Stimulated activated CD4-positive, alpha-beta T cell treated with anti-CD3 and anti-CD28 coated beads, Interleukin-12 subunit alpha, Interleukin-12 subunit beta, amount 100 ng/mL, for 24 hours (primary cell): ENCODE measurements at places on chromosomes 6 and 20.

DNA sequence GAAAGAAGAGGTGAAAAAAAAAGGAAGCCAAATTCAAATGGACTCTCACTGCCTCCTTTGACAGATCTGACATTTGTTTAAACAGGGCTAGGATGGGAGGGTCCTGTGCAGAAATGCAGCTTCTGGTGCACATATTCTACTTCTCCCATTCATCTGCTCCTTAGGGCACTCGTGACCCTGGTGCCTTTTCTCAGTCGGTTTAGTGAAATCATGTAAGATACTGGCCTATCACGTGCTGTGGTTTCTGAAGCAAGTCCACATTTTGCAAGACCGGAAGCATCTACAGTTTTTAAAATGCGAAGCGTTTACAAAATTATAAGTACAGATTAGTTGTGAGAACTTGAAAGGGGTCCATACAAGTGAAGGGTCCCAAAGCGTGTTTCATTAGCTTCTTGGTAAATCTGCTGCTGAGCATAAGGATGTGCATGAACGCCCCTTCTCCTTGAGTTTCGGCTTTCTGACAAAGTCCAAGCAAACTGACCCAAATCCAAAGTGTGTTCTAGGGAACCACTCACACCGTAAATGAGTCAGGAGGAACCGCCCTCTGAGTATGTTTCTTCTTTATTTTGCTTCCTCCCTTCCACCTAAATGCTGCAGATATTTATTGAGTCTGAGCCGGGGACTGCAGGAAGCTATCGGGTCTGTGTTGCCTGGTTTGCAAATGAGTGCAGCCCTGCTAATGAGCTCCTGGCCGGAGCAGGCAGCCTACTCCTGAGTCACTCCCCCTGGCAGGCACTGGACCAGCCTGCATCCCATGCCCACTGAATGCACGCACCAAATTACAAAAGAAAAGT lies 323.8 kb upstream of the JARID2 start:
- no peak for DNase-seq

- no peak for DNase-seq
Measured at GRCh38 chr6:137112067-137112355, 61.4 kb downstream of the IL22RA2 start.

GRCh38 chr6:163955096-163955495 lies 540.6 kb downstream of the QKI start:
- no peak for DNase-seq

GRCh38 chr6:21187485-21187884 lies 406.1 kb upstream of the SOX4 start:
- DNase-seq, result no peak

GRCh38 chr20:15756002-15756753 lies 817.1 kb downstream of the KIF16B start:
- no peak for DNase-seq

- no peak for DNase-seq
Measured at GRCh38 chr6:48614326-48614725, 503.3 kb upstream of the PTCHD4 start.

DNA sequence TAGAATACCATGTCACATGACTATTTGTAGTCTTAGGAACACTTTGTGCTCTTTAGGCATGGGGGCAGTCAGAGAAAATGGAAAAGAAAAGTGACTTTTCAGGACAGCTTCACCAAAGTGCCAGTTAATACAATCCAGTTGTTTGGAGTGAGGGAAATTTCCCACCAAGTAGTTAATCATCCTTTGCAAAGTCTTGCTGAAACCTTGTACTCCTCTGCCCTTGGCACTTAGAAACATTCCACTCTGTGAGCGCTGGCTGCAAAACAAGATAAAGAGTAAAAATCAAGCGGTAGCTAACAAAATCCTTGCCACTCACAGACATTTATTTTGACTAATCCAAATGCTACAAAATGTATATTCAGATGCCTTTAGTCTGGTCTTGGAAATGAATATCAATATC lies 229.2 kb upstream of the HSF2 start:
- DNase-seq, result no peak

- no peak for DNase-seq
Measured at GRCh38 chr6:118674772-118675171, 23.4 kb upstream of the CEP85L start.

DNA sequence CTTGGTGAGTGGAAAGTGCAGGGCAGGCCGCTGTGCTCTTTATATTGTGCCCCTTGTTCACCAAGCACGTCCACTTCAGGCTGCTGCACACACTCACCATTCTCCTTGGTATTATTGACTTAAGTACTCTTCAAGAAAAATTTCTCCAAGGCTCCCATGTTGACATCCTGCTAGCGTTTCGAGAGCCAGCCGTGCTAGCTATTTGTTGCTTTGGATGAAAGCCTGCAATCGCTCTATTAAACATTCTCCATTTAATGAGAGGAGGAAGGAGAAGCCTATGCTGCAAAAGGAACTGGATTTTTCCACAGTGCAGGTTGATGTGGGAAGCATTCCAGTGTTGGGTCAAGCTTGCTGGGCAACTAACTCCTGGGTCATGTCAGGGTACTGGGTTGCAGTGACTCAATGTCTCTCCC lies 113.5 kb downstream of the CD83 start:
- no peak for DNase-seq

DNA sequence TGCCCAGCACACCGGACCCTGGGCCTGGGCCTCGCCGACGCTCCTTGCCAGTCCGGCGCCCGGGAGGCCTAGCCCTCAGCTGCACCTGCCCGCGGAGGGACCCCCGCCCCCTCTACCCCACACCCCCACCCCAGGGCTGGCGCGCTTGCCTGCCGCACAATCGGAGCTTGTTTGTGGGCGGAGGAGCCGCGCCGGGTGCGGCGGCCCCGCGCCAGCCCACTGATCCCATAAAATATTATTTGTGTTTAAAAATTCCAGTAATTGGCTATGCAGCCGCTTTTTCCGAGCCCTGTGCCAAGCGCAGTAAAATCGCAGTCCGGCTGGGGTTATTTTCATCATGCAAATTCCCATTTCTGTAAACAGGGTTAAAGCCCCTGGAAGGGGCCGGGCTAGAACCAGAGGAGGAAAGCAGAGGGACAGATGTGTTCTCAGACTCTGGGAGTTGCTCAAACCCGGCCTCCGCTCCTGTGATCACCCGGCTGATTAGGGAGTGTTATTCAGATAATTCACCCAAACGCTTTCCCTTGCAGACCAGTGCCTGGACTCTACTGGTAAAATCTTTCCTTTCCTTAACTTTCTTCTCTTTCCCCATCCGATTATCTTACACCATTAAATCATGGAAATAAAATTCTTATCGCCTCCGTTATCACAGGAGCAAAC lies 93.1 kb downstream of the NCR2 start:
- no peak for DNase-seq

DNA sequence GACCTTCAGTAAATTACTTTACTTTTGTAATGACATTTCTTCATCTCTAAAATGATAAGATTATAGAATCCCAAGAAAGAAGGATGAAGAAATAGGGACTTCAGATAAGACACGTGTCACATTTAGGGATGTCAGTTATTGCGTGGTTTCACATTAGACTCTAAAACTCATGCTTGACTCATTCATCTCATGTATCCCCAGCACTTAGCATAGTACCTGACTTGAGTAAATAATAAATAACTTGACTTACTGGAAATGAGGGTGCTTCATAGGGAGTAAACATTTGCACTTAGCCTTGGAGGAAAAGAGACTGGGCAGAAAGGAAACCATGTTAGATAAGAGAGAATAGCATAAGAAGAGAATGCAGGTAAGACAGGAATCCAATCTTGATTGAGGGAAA lies 37.2 kb downstream of the VTA1 start:
- no peak for DNase-seq

DNA sequence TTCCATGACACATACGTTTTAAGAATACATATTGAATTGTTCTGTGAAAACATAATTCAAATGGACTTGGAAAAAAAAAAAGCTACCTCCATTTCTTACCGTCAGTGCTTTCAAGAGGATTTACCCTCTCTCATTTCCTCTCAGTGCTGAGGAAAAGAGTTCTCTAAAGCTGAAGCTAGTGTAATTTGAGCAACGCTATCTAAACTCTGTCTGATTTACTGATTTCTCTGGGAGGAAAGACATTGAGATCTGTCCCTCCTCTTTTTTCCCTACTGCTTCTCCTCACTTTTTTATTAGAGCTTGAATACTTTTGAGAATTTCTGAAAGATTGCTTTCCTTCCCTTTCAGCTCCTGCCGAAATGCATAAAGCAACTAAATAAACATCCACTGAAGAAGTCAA lies 41.2 kb upstream of the GRIK2 start:
- DNase-seq, result no peak

- no peak for DNase-seq
Measured at GRCh38 chr6:156395276-156395675, 381.9 kb upstream of the ARID1B start.

GRCh38 chr6:163128324-163128723 lies 286.2 kb upstream of the QKI start:
- DNase-seq, result no peak

DNA sequence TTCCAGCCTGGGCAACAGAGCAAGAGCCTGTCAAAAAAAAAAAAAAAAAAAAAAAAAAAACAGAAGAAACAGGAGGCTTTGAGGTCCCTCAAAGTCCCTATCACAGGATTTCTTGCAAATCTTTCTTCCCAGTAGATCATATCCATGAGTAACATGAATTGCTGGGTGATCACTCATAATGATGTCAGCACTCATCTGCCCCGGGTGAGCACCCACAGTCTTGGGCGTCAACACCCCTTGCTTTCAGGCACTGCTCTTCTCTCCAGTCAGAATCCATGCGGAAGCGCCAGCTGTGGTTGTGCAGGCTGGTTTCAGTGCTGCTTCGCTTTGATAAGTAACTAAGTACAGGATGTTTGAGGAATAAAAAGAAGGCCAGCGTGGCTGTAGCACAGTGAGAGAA lies 40.2 kb upstream of the INSM1 start:
- no peak for DNase-seq

DNA sequence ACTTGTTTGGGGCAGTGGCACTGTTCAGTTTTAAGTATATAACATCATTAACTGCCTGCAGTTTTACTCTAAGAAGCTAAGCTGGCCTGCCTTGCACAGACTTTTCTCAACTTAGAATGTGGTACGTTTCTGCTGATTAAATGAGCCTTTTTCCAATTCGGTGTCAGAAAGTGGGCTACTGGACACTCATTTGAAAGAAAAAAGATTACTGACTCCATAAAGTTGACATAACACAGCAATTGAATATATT lies 2.1 kb downstream of the ZMYND8 start:
- DNase-seq, result no peak

DNA sequence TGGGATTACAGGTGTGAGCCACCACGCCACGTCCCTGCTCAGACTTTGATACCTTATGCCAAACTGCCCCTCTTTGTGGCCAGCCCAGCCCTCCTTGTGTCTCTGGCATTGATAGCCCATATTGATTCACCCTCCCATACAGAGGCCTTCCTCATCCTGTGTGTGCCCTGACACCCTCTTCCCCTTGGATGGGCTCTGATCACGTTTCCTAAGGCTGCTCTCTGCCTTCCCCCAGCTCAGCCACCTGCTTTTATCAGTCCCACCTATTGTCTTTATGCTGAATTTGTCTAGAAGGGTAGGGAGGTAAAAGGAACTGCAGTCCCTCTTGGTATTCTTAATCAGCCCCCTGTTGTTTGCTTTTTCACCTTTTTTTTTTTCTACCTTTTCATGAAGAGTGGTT lies 95.9 kb downstream of the CDKAL1 start:
- no peak for DNase-seq

DNA sequence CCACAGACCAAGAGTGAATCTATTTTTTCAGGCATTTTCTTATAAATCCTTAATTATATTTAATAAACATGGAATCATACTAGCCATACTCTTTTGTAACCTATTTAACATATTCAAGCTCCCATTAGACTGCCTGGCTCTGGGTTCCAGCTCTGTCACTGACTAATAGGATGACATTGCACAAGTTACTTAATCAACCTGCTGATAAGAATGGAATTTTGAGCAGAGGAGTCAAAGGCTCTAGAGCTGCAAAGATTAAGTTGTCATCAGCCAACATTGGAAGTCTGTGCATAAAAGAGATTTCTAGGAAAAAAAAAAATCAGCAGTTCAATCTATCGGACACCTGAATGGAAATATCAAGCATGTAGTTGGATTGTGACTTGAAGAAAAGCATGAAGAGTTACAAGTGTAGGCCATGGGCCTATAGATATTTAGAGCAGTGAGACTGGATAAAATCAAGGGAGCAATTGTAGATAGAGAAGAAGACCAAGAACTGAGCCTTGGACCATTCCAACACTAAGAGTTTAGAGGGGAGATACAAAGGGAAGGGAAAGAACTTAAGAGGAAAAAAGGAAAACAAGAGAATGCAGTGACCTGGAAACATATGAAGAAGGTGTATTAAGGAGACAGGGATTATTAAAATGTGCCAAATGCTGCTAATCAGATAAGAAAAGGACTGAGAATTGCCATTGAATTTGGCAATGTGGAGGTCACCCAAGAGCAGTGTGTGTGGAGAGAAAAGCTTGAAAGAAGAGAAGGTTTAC lies 11.0 kb upstream of the HINT3 start:
- no peak for DNase-seq

GRCh38 chr20:15759594-15759993 lies 813.7 kb downstream of the KIF16B start:
- DNase-seq, result no peak

DNA sequence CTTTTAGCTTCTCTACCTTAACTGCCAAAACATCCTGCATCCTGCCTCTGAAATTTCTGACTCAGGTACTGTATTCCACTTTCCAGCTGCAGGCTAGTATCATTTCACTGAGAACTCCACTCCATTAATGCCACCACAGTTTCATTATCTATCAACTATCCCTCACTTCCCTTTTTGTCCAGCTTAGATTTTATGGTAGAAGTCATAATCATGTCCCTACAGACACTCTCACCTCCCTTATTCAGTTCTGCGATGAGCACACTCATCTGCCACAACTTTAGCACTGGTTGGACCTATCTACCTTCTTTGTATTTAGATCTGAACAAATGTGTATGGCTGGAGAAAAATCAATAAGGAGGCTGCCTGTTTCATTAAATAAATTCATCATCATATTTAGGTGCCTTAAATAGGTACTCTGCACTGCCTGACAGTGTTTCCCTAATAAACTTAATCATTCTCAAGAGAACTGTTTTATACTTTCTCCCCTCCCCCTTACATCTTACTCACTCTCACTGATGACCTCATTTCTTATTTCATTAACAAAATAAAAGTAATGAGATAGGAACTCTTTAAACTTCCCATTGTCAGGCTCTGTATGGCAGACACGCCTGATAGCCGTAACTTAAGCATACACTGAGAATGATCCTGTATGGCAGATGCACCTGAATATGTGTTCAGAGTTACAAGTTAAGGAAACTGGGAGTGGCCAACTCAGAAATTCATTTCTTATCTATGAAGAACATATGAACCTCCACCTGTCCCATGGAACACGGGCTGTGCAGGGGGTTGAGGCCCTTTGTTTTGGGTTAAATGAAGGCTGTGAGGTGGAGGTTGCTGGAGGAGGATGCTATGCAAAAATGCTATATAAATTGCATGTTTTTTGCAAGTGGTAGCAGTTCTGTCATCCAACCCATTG lies 95.3 kb upstream of the MAN1A1 start:
- no peak for DNase-seq

GRCh38 chr6:132526461-132526860 lies 11.6 kb upstream of the TAAR9 start:
- no peak for DNase-seq

GRCh38 chr6:24472181-24472580 lies 17.2 kb downstream of the GPLD1 start:
- DNase-seq, result no peak

- no peak for DNase-seq
Measured at GRCh38 chr6:117448732-117449485, 23.2 kb upstream of the ROS1 start.
